RWPE2 (cell line): ENCODE measurements at places on chromosomes 5 and 9.

- no peak for DNase-seq
- peaks cover 10% of the 10 kb centered on the region for H3K4me1 ChIP-seq
- H3K27me3 ChIP-seq: no peaks in the 10 kb centered on the region
- H3K4me3 ChIP-seq: no peak overlapping the region
Measured at GRCh38 chr9:18297056-18297841, 176.7 kb upstream of the ADAMTSL1 start.

DNA sequence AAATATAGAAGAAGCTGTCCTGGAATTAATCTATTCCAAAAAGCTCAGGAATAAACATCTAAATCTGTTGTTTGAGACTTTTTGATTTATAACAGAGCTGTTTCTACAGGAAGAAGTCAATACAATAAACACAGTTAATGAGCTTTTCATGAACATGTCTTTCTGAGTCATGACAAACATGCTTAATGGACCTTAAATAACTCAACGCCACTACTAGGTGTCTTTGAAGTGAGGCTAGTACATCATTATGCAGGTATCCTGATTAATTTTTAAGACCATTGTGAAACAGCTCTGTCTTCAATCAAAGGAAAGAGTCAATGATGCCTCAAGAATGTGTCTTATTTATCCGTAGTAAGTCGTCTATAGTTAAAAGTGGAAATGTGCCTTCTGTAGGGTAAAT lies 131.6 kb downstream of the GABRB2 start:
- DNase-seq: no peak
- H3K4me1 ChIP-seq: no peaks in the 10 kb centered on the region
- peaks cover 4% of the 10 kb centered on the region for H3K27me3 ChIP-seq

DNA sequence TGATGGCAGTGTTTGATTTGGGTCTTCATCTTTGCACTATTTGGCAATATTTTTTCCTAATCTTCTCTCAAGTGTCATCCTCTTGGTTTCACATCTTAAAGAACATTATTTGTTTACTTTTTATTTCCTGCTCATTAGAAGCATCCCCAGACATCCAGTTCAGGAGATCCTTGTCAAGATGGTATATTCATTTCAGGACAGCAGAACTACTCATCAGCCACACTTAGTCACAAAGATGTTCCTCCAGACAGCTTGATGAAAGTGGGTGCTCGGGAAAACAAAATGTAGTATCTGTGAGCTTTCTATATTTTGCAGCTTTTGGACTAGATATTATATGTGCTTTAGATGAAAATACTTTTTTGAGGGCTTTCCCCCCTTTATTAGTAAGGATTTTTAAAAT lies 72.1 kb upstream of the SREK1 start:
- H3K27ac ChIP-seq: no peak overlapping the region
- no peaks in the 10 kb centered on the region for H3K27me3 ChIP-seq

GRCh38 chr9:122121391-122121790 lies 28.3 kb upstream of the TTLL11 start:
- no peak overlapping the region for H3K27ac ChIP-seq
- H3K4me1 ChIP-seq: peaks cover 11% of the 10 kb centered on the region
- no peak for DNase-seq
- H3K27me3 ChIP-seq: no peaks in the 10 kb centered on the region
- no peaks in the 10 kb centered on the region for H3K36me3 ChIP-seq
- no peak overlapping the region for H3K4me3 ChIP-seq

GRCh38 chr5:136191304-136192014 lies 1.5 kb downstream of the SMIM32 start:
- peak overlapping the region; percentile 13 for H3K4me3 ChIP-seq
- H3K4me1 ChIP-seq: no peaks in the 10 kb centered on the region
- no peak overlapping the region for H3K27ac ChIP-seq
- peaks cover 11% of the 10 kb centered on the region for H3K36me3 ChIP-seq
- DNase-seq: no peak
- peaks cover 40% of the 10 kb centered on the region for H3K27me3 ChIP-seq

- no peak overlapping the region for H3K4me3 ChIP-seq
- H3K4me1 ChIP-seq: peaks cover 22% of the 10 kb centered on the region
- DNase-seq: peak; percentile 60
- H3K27me3 ChIP-seq: no peaks in the 10 kb centered on the region
- H3K27ac ChIP-seq: no peak overlapping the region
- H3K36me3 ChIP-seq: no peaks in the 10 kb centered on the region
Measured at GRCh38 chr5:150595466-150596031, 44.9 kb upstream of the SYNPO start.

- no peak for DNase-seq
- H3K4me1 ChIP-seq: no peaks in the 10 kb centered on the region
- H3K36me3 ChIP-seq: no peaks in the 10 kb centered on the region
- no peak overlapping the region for H3K27ac ChIP-seq
- no peaks in the 10 kb centered on the region for H3K27me3 ChIP-seq
Measured at GRCh38 chr5:52751137-52751536, 36.6 kb upstream of the ITGA1 start.

DNA sequence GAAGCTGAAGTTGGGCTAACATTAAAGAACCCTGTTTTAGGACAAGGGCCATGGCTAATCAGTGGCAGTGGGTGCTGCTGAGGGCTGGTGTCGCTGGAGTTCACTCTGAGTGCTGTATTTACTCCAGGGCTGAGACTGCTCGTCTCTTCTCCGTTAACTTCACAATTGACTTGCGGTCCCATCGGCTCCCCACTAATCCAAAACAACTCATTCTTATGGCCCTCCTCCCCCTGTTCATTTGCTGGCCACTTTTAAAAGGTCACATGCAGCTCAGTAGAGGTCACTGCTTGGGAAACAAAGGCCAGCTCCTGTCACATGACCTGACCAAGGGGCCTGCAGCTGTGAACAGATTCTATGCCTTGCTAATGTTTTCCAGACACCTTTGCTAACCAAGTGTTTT lies 38.4 kb downstream of the PTCH1 start:
- H3K27ac ChIP-seq: no peak overlapping the region
- no peaks in the 10 kb centered on the region for H3K27me3 ChIP-seq
- no peak for DNase-seq
- no peak overlapping the region for H3K4me3 ChIP-seq

GRCh38 chr5:171667341-171668096 lies 118.1 kb upstream of the SMIM23 start:
- no peak overlapping the region for H3K4me3 ChIP-seq
- H3K27me3 ChIP-seq: no peaks in the 10 kb centered on the region
- H3K27ac ChIP-seq: peak overlapping the region; percentile 43
- H3K36me3 ChIP-seq: no peaks in the 10 kb centered on the region

GRCh38 chr9:135035781-135036760 lies 51.4 kb upstream of the OLFM1 start:
- peaks cover 33% of the 10 kb centered on the region for H3K27me3 ChIP-seq
- H3K36me3 ChIP-seq: no peaks in the 10 kb centered on the region
- DNase-seq: no peak

GRCh38 chr5:10319202-10319851 lies 11.6 kb upstream of the CMBL start:
- H3K27me3 ChIP-seq: no peaks in the 10 kb centered on the region
- no peaks in the 10 kb centered on the region for H3K36me3 ChIP-seq
- H3K4me1 ChIP-seq: no peaks in the 10 kb centered on the region
- peak; percentile 15 for DNase-seq
- H3K4me3 ChIP-seq: no peak overlapping the region
- no peak overlapping the region for H3K27ac ChIP-seq
